Effector memory CD8-positive, alpha-beta T cell (primary cell): ENCODE measurements at places on chromosomes 1 and 21.
A peak's percentile ranks its signal among the peaks of the same experiment; 100 is the strongest.

DNA sequence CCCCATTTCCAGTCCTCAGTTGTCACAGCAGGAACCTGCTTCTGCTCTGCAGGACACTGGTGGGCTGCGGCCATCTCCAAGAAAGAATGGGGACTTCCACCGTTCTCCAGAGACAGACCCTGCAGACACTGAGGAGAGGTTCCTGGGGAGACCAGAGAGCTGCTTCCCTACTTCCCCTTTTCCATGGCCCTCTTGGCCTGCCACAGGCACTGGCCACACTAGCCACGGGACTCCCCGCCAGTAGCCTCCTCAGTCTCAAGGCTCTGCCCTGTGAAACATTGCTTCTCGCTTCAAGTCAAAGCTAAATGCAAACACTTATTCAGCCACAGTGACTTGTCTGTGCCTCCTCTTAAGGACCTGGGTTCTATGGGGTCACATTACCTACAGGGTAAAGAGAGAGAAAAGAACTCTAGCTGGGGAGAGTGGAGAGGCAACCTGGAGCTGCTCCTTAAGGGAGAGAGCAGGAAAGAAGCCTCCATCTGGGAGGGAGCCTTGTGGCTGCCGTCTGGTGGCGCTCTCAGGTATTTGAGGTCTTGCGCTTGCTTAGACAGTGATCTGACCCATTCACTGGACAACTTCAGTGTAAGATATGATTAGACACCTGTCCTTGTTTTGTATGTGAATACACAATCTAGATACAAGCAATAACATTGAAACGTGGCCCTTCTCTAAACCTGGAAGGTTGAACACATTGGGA, 5.4 kb upstream of the SLAMF8 start:
- DNase-seq, result no peak

- no peak for DNase-seq
Observed at GRCh38 chr21:15354516-15354915, 289.7 kb upstream of the NRIP1 start.

- DNase-seq, result no peak
Observed at GRCh38 chr1:56336982-56337381, 242.4 kb downstream of the PLPP3 start.

- DNase-seq, result no peak
Observed at GRCh38 chr1:6025269-6026094, 20.2 kb upstream of the KCNAB2 start.

GRCh38 chr1:229523052-229523451, 14.9 kb upstream of the NUP133 start:
- DNase-seq, result no peak

DNA sequence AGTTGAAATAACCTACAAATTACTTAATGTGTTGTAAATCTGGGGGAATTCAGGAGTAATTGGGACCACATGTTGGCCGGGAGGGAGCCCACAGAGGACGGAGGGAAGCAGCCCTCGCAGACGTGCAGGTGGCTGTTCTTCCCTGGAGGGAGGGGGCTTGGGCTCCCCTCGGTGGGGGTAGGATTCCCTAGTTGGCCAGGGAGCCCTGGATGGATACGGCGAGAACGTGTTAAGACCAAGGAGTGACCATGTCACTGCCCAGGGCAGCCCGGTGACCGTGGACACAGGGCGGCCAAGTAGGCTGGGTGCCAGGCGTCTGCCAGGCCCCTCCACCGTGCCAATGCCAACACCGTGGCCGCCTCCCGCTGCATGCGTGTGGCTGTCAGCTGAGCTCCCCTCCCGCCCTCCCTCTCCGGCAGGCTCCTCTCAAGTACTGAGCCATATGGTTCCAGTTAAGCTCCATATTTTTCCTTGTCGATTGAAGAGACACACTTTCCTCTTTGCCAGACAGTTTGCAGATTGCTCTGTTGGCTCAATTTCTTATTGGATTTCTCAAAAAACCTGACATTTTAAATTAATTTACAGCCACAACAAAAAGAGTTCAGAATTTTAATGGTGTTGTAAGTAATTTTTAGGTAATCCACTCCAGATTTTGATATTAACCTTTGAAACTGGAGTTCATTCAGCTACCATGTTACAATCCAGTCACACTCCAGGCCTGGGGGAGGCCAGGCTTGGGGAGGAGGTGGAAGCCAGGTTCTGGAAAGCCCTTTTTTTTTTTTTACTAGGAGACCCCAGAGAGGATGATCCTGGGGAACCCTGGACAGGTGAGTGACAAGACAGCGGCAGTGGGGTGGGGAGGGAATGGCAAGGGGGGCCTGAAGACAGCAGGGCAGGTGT, 71.2 kb downstream of the CASZ1 start:
- no peak for DNase-seq

DNA sequence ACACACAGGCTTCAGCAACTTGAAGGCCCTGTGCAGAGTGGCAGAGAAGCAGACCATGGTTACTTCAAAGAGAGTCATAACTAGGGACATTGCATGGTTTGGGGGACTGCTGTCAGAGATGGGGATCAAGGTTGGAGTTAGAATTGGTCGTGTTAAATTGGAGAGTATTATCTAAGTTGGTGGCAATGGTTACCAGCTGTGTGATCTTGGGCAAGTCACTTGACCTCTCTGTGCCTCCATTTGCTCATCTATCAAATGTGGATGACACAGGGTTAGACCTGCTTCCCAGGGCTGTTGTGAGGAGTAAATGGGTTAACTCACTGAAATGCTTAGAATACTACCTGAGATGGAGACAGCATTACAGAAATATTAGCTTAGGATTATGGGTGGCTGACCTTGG, 91.1 kb downstream of the PAX7 start:
- no peak for DNase-seq

DNA sequence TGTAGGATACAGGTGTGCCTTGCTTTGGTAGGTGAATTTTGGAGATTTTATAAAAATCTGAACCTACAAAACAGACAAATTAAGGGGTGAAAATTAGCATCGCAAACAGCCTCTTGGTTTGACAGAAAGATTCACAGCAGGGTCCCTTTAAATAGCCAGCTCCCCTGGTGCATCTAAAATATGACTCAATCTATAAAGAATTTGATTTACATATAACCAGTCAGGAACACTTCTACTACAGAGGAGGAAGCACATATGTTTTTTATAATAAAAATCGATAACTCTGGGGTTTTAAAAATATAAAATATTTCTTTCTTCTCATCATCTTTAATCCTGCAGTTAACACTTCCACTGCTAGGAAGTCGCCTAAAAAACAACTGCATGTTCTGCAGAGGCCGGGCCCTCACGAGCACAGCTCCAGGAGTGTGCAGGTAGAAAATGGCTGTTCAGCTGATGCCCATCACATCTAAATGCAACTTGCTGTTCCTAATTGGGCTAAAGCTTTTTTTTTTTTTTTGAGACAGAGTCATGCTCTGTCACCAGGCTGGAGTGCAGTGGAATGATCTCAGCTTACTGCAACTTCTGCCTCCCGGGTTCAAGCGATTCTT, 203.4 kb downstream of the HS2ST1 start:
- no peak for DNase-seq

- peak; percentile 65 for DNase-seq
Observed at GRCh38 chr21:44932408-44933181, 7.2 kb upstream of the SLX9 start.

- no peak for DNase-seq
Observed at GRCh38 chr1:198179556-198179981, 22.8 kb downstream of the NEK7 start.

DNA sequence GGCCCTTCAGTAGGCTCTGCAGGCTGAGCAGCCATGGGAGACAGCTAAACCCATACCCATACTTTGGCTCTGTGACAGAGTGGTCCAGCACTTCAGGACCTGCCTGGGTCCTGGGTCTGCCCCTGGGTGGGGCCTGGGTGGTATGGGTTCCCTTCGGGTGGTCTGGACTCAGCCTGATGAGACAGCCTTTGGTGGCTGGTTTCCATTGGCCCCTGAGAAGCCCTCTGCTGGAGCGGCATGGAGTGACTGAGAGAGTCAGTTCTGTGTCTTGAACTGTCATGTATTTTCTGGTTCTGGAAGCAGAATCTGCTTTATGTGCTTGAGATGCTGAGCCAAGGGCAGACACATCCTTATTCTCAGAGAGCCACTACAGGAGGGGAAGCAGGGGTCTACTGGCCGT, 31.3 kb upstream of the KCNA2 start:
- no peak for DNase-seq

- DNase-seq, result no peak
Observed at GRCh38 chr1:192949783-192950182, 109.4 kb downstream of the UCHL5 start.

DNA sequence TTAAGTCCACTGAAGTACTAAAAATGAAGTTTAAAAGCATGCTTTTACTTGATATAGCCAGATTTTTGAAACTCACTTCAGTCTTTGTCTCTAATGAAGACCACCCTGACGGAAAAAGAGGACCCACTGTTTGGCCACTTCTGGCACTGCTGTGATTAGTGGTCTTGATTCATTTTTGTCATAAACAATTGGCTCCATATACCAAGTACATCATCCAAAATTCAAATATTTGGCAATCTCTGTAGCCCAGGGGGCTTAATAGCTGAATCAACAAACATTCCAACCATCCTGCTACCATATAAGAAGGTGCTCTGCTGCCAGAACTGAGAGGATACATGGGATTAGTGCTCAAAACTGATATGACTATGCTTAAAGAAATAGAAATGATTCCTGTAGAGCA, 156.0 kb downstream of the COL24A1 start:
- DNase-seq, result no peak

GRCh38 chr1:156959925-156960324, 39.5 kb downstream of the LRRC71 start:
- no peak for DNase-seq

- DNase-seq, result no peak
Observed at GRCh38 chr1:22772014-22772413, 61.4 kb downstream of the EPHB2 start.
